Stimulated activated CD8-positive, alpha-beta memory T cell treated with anti-CD3 and anti-CD28 coated beads, Interleukin-7, amount 100 ng/mL, for 48 hours (primary cell): ENCODE measurements at places on chromosomes 5 and 9.

DNA sequence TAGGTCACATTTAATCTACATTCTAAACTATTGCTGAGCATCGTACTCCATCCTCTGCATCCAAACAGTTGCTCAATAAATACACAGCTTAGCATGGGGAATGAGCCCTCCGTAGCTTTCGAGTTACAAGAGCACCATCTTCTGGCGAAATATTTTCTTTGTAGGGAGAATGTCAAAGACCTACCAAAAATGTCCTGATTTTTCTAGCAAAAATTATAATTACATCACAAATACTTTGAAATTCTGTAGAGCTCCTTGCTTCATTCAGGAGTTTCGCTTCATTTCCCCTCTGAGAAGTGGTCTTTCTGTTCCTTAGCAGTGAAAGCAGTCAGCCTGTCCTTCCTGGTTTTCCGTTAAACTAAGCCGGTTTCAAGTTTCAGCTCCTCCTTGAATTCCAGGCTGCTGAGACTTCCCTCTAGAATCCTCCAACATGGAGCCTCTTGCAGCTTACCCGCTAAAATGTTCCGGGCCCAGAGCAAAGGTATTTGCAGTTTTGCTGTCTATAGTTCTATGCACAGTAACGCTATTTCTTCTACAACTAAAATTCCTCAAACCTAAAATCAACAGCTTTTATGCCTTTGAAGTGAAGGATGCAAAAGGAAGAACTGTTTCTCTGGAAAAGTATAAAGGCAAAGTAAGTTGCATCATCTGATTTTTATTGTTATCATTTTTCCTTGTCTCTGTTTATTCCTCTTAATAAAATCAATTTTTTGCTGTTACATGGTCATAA, at the start of gene GPX8:
Gene GPX8 (plus strand): TSS at position 409 of the 730 bp plus-strand sequence. CDS start 22 bp downstream, at position 431.
- no peak for DNase-seq

GRCh38 chr5:97062046-97062445, 80.4 kb downstream of the LIX1 start:
- DNase-seq, result no peak

- DNase-seq, result no peak
Observed at GRCh38 chr9:2876320-2876719, 32.4 kb upstream of the PUM3 start.

DNA sequence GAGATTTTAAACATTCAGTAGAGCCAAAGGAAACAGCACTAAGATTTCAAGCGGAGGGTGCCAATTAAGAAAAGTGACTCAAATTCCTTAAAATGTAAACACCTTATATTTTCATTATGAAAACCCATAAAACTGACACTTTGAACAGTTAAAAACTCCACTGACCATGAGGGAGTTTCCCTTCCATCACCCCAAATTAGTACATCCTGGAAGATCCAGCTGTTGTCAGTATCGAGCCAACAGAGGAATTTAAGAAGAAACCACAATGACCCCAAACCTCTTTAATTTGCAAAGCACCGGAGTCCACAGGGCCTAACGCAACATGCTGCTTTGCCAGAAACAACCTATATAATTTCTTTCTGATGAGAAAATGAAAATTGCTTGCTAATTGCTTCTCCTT, 41.3 kb downstream of the ROR2 start:
- no peak for DNase-seq

- no peak for DNase-seq
Observed at GRCh38 chr9:136087741-136088480, 7.2 kb downstream of the NACC2 start.

- DNase-seq, result no peak
Observed at GRCh38 chr9:123112015-123112975, 78.8 kb downstream of the GPR21 start.

DNA sequence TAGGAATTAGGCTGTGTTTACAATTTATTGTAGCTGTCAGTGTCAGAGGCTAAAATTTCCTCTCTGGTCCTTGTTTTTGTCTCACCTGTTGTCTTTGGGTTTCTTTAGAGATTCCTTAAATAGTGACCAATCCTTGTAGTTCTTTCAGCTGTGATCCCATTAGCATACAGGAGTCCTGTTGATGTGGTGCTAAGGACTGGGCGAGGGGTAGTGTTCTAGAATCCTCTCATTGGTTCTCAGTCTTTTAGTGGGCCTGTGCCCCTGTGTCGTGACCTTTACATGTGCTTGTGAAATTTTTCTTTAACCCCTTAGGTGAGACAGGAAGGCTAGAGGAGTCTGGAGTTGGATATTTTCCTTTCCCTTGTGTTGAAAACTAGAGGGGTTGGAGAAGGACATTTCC, 51.2 kb downstream of the ZNF618 start:
- DNase-seq, result no peak

- DNase-seq, result no peak
Observed at GRCh38 chr9:70615464-70616138, 201.1 kb upstream of the KLF9 start.

GRCh38 chr9:21806644-21807043, 4.2 kb downstream of the MTAP start:
- no peak for DNase-seq

GRCh38 chr9:133536536-133536935, 2.0 kb downstream of the ADAMTSL2 start:
- DNase-seq, result no peak

DNA sequence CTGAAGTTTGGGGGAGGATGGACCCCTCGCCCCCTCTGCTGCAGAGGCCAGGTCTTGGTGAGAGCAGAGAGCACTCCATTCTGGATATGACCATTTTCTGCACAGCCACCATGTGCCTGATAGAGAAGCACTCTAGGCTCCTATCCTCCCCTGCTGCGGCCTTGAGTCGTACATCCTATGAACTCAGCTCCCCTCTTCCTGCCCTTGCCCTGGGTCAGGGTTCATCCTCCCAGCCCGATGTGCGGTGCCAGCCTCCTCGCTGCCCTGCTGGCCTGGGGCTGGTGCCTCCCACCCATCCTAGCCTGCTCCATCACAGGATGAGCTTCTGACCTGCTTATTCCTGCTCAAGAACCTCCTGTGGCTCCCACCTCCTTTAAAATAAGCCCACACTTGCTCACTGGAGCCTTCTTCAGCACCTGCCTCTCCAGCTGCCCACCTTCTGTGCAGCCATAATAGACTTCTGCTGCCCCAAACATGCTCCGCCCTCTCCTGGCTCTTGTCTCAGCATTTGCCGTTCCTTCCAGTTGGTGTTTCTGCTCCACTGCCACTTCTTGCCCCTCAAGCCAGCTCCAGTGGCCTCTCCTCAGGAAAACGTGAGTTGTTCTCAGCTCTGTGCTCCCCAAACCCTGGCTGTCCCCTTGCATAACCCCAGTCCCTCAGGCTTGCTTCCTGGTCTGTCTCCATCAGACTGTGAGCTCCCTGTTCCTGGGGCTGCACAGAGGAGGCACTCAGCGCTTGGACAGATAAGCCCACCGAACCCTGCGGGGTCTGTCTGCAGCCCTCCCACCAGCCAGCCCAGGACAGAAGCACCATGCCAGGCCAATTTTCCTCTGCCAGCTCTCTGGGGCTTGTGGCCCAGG, 22.3 kb upstream of the TTLL11 start:
- DNase-seq, result no peak

DNA sequence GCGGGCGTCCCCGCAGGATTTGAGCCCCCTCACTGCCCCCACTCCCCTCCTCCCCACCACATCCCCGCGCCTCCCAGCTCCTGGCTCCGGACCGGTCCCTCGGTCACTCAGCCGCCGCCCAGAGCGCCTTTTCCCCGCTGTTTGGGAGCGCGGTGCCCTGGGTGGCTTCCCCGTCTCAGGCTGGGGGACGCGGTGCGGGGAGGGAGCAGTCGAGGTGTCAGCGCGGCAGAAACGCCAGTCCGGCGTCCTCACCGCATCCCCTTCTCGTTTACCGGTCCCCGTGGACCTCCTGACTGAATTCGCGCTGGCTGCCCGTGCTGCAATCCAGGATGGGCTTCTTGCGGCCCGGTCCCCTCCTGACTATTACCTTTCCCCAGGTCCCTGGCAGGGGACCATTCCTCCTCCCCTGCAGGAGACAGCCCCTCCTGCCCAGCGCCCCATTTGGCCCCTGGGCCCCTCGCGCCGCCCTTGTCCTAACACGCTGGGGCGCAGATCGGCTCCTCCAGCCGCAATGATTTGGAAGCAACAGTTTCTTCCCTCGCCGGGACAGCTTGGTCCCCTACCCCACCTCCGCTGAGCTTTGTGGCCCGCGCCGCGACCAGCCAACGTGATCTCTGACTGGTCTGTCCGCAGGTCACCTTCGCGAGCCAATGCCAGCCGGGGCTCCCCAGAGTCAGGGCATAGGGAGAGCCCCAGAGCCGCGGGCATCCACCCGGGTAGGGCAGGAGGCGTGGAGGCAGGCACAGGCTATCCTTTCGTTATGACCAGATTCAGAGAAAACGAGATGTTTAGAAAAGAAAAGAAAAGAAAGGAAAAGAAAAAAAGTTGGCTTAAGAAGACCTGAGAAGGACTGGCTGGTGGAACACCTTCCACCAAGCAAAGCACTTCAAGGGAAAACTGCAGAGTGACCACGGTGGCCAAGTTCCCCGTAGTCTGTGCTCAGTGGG, 1.2 kb downstream of the ANKRD33B start:
- DNase-seq, result no peak

DNA sequence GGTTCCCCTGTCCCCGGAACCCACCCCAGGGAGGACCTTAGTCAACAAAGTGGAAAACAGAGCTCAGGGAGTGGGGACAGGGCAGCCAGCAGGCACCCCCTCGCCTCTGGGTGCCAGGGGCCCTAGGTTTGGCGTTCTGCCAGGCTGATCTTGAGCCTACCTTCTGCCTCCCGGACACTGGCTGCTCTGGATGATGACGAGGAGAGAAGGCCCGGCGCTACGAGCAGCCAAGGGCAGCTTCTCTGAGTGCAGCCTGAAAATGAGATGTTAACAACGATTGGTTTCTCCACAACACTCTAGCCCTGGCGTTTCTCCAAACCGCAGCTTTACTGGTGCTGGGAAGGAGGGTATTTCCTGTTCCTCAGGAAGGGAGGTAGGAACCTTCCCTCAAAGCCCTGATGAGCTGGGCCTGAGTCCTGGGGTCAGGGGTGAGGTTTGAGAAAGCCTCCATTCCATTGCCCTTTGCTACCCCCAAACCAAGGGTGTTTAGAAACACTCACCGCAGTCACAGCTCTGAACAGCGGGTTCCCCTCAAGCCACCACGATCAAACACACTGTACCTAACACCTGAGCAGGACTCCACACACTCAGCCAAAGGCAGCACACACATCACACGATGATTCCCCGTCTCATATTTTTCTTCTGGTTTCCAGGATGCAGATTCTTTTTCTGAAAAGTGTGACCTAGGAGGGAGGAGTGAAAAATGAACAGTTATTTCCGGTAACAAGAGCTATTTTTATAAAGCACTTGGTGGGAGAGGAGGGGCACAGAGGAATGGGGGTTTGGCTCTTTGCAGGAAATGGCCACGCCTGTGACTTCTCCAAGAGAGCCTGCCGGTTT, at the start of gene STING1:
Gene STING1 (minus strand): TSS at position 709 of the 840 bp plus-strand sequence. CDS start 1,054 bp downstream, outside the sequence.
- DNase-seq, result peak; percentile 55

GRCh38 chr5:72074251-72074650, 33.0 kb upstream of the MAP1B start:
- DNase-seq, result no peak

- no peak for DNase-seq
Observed at GRCh38 chr5:160353379-160353778, 17.0 kb downstream of the C1QTNF2 start.

DNA sequence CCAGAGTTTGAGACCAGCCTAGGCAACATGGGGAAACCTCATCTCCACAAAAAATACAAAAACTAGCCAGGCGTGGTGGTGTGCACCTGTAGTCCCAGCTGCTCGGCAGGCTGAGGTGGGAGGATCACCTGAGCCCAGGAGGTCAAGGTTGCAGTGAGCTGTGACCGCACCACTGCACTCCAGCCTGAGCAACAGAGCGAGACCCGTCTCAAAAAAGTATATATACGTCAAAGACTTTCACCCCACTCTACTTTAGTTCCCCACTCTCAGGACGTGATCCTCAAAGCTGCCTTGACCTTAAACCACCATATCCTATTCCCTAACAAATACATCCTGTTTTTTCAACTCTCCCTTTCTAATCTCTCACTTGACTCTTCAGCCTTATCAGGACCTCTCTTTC, 41.0 kb downstream of the PCDHGC5 start:
- no peak for DNase-seq

DNA sequence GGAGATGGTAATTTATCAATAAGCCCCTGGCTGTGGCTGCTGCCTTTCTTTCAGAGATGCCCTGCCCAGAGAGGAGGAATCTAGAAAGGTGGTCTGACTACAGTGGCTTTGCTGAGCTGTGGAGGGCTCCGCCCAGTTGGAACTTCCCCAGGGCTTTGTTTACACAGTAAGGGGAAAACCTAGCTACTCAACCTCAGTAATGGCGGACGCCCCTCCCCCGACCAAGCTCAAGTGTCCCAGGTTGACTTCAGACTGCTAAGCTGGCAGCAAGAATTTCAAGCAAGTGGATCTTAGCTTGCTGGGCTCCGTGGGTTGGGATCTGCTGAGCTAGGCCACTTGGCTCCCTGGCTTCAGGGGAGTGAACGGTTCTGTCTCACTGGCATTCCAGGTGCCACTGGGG, 865.4 kb upstream of the ACO1 start:
- DNase-seq, result peak; percentile 5

DNA sequence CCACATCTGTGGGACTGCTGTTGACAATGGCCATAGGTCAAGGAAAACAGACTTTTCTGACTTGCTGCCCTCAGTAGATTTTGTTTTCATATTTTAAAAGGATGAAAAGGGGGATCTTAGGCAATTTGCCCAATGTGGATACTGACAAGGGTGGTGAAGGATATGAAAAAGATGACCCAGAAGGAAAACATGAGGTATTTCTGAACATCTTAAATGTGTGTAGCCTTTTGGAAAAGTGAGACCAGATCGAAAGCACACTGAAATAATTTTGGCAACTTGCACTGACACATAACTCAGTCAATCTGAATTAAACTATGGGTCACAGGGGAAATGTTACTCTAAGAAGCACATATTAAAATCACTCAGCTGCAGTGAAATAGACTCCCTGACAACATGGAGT, 1793.0 kb upstream of the ACO1 start:
- DNase-seq, result no peak

DNA sequence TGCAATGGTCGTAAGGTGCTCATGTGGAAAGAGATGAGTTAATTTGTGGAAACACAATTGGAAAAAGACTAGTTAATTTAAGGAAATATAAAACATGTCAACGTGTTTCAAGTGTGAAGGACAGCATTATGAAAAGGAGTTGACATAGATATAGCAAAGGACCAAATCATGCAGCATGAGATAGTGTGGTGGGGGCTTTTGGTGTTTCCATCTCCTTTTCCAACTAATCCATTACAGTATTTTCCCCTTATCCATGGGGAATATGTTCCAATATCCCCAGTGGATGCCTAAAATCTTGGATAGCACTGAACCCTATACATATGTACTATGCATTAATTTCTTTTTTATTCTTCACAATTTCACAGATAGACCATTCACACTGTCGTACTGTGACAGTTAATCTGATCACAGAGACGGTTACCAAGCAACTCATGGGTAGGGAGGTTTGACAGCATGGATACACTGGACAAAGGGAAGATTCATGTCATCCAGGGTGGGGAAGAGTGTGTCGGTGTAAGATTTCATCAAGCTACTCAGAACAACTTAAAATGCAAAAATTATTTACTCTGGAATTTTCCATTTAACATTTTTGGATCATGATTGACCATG, 238.6 kb downstream of the CDH12 start:
- no peak for DNase-seq
